CD4-positive, alpha-beta T cell treated with Interleukin-17A for 1 hour (primary cell): ENCODE measurements at places on chromosomes 16 and 17.

DNA sequence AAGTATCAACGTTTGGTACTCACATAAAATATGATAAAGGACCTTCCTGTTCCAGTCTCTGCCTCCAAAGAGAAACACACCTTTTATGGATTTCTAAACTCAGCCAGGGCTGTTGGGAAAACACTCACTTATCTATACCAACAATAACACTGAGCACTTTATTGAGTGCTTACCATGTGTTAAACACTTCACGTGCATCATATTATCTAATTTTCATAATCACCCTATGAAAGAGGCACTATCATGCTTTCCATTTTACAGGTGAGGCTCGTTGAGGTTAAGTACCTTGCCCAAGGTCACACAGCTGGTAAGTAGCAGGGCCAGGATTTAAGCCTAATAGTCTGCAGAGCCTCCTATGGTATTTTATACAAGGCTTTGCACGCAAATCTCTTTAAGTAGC, 251.5 kb upstream of the SOX9 start:
- no peak for DNase-seq

- DNase-seq = no peak
These were observed 16.6 kb upstream of the G6PC1 start for GRCh38 chr17:42883802-42884558.

DNA sequence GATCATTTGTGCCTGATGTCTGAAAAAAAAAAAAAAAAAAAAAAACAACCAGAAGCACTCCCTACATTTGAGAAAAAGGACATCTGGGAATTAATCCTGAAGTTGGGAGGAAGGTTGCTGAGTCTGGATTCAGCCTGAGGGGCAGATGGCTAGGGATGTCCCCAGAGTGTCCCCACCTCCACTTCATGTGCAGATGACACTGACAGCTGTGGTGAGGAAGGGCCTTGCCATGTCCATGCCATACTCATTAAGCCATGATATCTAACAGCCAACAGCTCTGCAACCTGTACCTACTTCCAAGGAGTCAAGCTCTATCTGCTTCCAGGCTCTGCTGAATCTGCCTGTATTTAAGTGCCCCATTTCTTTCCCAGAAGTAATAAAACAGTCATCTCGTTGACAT, 356.0 kb downstream of the CA10 start:
- no peak for DNase-seq

GRCh38 chr16:11121914-11122692, 133.9 kb downstream of the SOCS1 start:
- no peak for DNase-seq

- DNase-seq = no peak
These were observed 18.6 kb downstream of the RAB11FIP3 start for GRCh38 chr16:444027-444426.

DNA sequence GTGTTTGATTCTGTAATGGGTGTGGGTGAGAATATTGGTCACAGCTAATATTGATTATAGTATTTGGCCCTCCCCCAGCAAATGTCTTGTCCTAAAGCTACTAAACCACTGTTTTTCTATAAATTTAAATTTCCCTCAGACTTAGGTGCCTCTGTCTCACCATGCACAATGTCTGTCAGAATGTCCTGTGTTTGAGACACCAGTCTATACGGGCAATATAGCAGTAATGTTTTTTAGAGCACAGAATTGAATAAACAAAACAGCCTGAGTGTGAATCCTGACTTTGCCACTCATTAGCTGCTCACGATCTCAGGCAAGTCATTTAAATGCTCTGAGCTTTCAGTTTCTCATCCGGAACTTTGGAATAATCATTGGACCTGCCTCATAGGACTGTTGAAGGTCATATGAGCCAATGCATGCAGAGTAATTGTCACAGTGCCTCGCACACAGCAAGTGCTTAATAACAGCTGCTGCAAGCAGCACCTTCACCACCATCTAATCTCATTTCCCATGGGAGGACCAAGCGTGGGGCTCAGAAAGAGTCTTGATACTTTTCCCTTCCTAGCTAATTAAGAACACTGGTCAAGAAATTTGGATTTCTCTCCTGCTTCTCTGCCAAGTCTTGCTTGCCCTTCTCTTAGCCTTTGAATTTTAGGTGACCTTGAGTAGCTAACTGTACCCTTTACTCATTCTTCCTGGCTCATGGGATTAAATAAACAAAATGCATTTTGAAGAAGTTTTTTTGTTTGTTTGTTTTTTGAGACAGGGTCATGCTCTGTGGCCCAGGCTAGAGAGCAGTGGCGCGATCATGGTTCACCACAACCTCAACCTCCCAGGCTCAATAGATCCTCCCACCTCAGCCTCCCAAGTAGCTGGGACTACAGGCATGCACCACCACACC, 9.8 kb downstream of the HLF start:
- no peak for DNase-seq

- no peak for DNase-seq
These were observed 392 bp upstream of the HID1 start for GRCh38 chr17:74972973-74973328.

- peak; percentile 79 for DNase-seq
These were observed 2.2 kb downstream of the NT5M start for GRCh38 chr17:17305281-17305801.

DNA sequence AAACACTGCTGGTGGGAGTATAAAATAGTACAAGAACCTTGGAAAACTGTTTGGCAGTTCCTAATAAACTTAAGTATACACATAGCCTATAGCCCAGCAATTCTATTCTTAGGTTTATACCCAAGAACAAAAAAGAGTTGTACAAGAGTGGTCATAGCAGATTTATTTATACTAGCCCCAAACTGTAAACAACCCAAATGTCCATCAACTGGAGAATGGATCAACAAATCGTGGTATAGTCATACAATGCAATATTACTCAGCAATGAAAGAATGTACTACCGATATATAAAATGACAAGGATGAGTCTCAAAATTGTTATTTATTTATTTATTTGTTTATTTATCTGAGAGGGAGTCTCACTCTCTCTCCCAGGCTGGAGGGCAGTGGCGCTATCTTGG, 23.1 kb downstream of the GNGT2 start:
- no peak for DNase-seq

DNA sequence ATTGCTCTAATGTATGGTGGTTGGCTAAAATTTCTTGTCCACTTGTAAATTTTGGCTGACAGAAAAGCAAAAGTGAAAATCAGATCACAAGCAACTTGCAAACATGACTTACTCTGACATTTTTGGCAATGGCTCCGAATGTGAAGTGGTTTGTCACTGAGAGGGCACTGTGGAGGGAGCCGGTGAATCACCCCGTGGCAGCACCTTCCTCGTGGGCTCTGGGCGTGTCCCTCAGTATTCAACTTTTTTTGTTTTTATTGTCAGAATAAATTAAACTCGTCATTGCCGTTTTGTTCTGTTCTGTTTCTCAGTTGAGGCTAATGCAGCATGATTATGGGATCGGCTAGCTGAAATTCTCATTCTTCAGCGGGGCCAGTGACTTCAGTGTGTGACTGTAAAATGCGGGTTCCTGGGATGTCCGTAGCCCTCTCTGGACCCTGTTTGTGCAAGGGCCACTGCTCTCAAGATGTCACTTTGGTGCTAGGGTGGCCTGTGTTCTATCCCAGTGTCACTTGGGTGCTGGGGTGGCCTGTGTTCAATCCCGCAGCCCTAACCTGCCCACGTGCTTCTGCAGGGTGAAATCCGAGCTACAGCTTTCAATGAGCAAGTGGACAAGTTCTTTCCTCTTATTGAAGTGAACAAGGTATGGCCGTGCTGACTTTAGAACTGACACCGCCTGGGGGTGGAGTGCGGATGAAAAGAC, 48.8 kb downstream of the RPA1 start:
- peak; percentile 16 for DNase-seq

DNA sequence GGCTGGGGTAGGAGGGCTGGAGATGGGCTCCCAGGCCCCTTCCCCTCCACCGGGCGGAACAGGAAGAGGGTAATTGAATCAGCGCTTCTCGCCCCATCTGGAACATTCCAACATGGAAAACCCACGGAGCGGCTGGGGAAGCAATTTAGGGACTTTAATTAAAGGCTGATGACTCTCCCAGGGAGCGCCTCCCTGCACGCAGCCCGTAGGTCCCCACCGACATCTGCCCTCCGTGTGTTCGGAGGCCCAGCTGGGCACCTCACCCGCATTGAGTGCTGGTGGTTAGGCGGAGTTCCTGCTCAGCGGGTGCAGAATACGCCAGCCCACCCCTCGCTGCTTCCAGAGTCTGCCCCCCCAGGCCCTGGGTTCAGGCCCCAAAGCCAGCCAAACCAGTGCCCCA, 10.0 kb downstream of the HS3ST6 start:
- DNase-seq = no peak

DNA sequence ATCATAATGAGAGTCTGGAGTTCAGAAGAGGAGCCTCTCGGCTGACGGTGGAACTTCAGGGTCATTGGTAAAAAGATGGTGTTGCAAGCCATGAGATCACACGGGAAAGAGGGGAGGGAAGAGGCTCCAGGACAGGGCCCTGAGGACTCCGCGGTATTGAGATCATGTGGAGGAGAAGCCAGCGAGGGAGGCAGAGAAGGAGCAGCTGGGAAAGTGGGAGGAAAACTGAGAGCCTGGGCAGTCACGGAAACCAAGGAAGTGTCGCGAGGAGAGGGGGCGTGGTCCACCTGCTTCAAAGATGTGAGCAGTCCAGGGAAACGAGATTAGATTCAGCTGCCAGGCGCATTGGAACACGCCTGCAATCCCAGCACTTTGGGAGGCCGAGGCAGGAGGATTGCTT, 27.7 kb upstream of the SBK1 start:
- no peak for DNase-seq

DNA sequence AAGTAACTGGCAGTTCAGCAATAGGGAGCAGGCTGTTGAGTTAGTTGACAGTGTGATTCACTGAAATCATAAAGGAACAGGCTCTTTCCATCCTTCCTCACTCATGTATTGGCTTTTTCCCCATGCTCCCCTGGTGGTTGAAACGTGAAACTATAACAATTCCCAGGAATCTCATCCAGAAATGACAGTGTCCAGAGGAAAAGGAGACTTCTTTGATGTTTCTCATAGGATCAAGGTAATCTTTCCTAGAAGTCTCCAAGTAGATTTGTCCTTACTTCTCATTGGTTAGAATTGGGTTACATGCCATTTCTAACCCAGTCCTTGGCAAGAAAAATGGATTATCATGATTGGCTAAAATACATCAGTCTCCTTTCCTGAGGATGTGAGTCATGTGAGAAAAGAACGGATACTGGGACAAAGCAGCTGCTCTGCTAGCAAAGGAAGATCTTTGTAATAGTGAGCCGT, 14.4 kb downstream of the TTC19 start:
- no peak for DNase-seq

DNA sequence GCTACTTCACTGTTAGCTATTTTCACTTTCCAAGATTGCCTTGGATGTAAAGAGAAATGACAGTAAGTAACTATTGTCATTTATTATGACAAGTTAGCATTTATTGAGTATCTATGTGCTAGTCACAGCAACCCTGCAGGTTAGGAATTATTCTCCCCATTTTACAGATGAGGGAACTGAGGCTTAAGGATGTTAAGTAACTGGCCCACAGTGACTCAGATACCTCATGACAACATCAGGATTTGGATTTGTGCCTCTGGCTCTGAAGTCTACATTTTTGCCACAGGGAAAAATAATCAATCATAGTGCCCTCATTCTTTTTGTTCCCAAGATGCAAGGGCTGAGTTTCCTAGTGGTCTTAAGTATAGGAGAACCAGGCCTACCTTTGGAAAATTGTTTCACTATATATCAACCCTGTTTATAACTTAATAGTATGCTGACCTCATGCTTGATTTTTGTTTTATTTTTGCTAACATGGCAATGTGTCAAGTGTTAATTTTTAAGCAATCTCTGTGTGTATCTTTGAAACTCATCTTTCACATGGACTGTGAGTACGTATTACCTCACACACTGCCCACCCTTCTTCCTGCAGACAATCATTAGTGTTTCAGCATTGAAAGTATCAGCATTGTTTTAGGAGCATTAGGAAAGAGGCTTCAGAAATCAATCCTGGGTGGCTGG, 105.0 kb downstream of the TANGO6 start:
- DNase-seq = no peak

DNA sequence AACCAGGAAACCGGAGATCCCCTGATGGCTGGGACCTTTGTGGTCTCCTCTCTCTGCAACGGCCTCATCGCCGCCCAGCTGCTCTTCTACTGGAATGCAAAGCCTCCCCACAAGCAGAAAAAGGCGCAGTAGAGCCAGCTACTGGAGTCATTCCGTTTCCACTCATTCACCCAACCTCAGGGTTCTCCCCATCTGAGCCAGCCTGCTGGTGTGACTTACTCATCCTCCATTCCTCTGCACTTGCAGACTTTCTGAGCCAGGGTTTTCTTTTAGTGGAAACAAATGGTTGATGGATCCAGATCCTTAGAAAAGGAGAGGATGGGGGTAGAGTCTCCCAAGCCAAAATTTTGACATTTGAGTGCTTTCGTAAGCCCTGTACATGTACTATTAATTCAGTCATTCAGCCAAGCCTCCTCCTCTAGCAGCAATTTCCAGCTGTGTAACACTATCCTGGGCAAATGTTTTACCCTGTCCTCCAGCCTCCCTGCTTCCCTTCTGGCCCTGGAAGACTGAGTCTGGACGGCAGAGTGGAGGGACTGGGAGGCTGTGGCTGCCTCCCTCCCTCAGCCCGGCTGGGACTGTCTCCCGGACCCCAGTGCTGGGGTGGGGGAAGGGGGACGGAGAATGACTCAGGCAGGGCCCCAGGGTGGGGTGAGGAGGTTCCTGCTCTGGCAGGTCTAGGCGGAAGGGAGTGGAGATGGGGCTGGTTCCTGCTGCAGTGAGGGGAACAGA, 2.3 kb downstream of the SOX15 start:
- DNase-seq = no peak

- peak; percentile 84 for DNase-seq
These were observed 59.8 kb upstream of the RPH3AL start for GRCh38 chr17:412211-413015.

- no peak for DNase-seq
These were observed 10.0 kb upstream of the ATP2A3 start for GRCh38 chr17:3974138-3974687.

DNA sequence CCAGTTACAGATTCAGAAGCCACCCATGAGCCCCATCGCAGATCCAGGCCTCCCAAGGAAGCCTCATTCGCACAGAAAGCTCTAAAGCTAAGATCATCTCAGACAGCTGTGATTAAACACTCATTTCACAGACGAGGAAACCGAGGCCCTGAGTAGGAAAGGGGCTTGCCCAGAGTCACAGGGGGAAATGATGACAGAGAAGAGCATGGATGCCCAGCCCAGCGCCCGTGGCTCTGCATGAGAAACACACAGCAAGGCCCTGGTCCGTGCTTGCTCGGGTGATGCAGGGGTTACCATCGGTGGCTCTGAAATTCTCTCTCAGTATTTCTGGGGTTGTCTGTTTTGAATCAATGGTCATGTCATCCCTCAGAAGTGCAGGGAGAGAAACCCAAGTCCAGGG, 109.6 kb downstream of the C16orf78 start:
- DNase-seq = no peak

DNA sequence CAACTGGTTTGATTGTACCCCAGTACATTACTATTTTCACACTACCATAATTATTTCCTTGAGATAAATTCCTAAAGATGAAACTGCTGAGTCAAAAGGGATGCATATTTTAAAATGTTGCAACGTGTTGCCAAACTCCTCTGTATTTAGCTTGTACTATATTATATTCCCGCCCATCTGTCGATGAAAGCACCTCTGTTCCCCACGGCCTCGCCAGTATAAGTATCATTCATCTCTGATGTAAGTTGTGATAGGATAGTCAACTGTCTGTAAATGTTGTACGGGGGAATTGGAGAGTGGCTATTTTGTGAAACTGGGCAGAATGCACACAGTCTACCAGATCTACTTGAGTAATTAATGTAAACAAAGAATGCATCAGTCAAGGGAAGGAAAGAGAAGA, 47.7 kb upstream of the TNRC6A start:
- no peak for DNase-seq
